CD8-positive, alpha-beta T cell (primary cell): ENCODE measurements at places on chromosomes 2 and 18.

GRCh38 chr2:230796280-230796862 is 68.4 kb upstream of the ITM2C start:
- DNase-seq = no peak

GRCh38 chr2:235567842-235568241 is 74.0 kb downstream of the AGAP1 start:
- DNase-seq = no peak

DNA sequence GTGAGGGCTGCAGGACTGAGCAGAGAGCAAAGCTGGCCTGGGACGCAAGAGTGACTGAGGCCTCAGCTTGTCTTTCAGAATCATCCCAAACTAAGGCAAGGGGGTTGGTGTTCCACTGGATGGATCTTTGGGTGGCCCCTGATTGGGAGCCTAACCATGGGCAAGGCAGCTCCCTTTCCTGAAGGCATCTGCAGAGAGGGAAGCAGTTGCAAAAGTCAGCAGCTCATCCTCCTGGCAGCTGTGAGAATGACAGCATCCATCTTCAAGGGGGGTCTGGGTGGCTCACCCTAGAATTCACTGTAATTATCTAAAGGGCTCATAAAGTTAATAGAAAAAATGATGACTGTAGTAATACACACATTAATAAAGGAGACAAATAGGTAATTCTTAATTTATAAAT is 46.5 kb upstream of the RAB31 start:
- no peak for DNase-seq

GRCh38 chr2:22355816-22356433 is 1029.1 kb upstream of the KLHL29 start:
- peak; percentile 4 for DNase-seq

GRCh38 chr2:70887208-70887549 is 48.5 kb upstream of the ATP6V1B1 start:
- DNase-seq = no peak

DNA sequence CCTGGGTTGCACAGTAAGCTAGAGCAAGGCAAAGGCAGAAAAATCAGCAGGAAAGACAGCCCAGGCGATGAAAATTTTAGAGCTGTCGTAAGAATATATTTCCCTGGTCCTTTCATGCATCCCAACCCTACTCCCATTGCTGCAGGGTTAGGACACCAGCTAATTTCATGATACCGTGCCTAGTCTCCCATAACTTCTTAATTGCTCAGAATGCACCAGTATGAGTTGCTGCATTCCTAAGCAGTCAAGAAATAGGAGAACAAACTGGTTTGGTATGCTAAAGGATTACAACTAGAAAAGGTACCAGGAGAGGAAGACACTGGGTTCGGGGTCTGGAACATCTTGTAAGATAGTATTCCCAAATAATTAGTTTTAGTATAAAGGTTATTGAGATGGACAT is 269.4 kb upstream of the NRXN1 start:
- no peak for DNase-seq
